ENCODE measurements at places on chromosomes 3 and 15.

DNA sequence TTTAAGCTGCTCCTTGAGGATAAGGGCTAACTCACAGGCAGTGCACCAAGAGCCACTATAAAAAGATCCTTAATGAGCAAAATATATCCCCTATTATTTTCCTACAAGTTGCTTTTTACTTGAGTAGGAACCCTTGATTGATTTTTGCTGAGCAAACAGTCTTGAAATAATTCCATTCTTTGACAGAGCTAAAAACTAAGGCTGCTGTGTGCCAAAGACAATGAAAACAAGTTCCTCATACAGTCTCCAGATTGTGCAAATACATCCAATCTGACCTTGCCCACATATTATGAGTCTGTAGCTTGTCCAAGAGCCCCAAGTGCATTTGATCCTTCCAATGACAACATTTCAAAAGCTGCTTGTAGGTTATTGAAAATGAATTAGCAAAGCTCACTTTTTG is 15.0 kb downstream of the PRKAR2A start:
- DNase-seq, result no peak

- DNase-seq, result no peak
Observed at GRCh38 chr3:184953401-184953800, 141.4 kb downstream of the VPS8 start.

- no peak for DNase-seq
Observed at GRCh38 chr3:47487265-47487664, 11.5 kb upstream of the SCAP start.

- no peak for DNase-seq
Observed at GRCh38 chr3:135989242-135989641, 23.7 kb downstream of the PPP2R3A start.

GRCh38 chr3:5004319-5005152 is 25.3 kb downstream of the BHLHE40 start:
- no peak for DNase-seq

- DNase-seq, result no peak
Observed at GRCh38 chr15:77615472-77615871, 17.2 kb downstream of the LINGO1 start.

DNA sequence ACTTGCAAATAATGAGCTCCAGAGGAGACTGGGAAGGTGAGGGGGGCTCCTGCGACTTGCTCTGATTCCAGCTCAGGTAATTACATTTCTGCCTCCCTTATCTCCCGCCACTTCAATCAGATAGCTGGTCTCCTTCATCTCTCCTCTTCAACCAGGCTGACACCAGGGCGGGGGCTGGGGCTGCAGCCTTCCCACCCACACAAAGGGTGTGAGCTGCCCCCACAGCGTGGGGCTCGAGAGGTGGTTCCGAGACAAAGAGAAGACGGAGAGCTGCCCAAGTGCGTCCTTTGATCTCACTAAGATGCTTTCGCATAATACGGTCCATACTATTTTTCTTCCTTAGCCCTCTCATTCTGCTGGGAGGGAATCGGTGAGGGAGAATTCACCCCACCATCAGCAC is 139.7 kb downstream of the NSMCE3 start:
- DNase-seq, result no peak

DNA sequence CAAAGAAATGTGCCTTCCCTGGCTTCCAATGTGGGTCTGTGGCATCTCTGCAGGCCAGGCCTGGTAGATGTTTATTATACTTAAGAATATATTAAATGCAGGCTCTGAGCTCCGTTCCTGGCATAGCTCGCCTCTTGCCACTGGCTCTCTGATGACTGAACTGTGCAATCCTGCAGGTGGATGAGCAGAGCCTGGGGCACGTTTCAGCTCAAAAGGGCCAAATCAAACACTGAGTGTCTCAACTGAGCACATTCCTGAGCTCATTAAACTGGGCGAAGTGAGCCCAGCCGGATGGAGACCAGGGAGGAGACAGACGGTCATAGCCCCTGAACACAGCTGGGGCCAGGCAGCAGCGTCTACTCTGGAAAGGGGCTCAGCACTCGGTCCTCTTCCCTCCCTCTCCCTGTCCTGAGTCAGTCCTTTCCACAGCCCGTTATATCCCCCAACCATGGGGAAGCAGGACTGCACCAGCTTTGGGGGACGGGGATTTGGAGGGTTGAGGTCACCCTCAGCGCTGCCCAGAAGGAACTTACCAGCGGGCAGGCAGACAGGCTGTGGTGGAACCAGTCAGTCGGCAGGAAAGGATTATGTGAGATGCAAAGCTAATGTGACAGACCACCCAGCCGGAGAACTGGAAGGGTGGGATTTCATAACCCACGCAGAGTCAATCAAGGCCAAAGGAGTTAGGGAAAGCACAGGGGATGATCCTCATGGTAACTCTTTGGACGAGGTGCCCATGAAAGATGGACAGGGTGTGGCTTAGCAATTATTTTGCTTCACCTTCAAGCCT is 77.4 kb upstream of the ANKRD34C start:
- DNase-seq, result no peak

DNA sequence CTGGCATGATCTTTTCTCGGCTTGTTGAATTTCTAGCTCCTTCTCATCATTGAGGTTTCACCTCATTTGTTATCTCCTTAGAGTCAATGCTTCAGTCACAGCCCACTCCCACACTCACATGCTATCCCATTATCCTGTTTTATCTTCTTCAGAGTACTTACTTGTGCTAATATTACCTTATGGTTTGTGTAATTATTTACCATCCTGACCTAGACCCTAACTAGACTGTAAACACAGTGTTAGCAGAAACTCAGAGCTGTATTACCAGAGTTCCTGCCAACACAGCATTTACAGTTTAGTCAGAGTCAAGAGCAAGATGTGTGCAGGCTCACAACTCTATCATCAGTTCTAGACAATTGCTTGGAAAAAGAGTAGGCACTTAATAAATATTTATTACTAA is 144.7 kb downstream of the OTOL1 start:
- DNase-seq, result no peak

DNA sequence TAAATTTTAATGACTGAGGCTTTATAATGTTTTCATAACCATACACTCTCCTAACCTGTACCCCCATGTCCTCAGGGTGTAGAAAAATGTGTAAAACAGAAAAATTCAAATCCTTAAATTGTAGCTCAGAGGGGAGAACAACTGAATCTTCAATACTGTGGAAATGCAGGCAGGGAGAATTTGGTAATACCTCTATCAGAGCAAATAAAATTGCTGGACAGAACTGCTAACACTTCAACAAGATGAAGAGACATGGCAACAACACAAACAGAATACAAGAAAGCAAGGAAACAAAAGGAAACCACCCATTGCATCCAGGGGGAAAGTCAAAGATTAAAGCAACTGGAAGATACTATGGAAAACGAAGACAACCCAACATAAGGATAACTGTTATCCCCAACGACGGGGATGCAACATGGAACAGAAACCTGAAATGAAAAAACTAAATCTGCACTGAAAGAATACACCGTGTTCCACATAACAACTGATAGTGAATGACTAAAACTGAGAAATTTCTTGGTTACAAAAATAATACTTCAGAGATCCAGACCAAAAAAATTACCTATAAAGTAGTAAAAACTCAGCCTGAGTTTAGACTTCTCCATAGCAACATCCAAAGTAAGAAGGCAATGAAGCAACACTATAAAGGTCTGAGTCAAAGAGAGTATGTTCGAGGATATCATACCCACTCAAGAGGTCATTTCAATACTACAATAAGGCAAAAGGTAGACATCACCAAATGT is 48.5 kb downstream of the HACD2 start:
- DNase-seq, result no peak

GRCh38 chr3:100811779-100812507 is 102.6 kb downstream of the TFG start:
- no peak for DNase-seq

GRCh38 chr15:92277776-92278175 is 115.9 kb upstream of the ST8SIA2 start:
- no peak for DNase-seq

DNA sequence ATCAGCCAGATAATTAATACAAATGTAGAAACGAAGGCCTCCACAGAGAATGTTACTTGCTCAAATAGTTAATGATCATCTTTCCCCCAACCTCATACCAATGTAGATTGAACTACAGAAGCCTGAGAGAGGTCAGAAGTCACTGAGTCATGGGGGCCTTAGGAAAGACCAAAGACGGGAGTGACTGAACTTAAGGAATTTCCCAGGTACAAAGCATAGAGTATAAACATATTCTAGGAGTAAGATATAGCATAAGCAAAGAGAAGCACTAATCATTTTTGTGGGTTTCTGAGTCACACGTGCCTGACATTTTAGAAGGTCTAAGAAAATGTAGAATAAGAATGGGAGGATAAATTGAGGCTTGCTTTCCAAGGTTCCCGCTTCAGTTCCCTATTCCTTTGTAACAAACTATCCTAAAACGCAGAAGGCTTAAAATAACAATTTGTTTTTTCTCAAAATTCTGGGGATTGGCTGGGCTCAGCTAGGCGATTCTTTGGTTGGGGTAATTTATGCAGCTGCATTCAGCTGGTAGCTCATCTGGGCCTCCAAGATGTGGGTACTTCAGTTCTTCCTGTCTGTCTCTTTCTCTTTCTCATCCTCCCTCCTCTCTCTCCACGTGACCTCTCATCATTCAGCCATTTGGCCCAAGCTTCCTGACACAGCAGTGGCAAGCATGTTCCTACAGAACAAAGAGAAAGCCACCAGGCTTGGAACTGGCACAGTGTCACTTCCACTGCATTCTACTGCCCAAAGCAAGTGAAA is 422.6 kb downstream of the FOXP1 start:
- no peak for DNase-seq

GRCh38 chr3:48990636-48991469 is 812 bp downstream of the P4HTM start:
- no peak for DNase-seq

DNA sequence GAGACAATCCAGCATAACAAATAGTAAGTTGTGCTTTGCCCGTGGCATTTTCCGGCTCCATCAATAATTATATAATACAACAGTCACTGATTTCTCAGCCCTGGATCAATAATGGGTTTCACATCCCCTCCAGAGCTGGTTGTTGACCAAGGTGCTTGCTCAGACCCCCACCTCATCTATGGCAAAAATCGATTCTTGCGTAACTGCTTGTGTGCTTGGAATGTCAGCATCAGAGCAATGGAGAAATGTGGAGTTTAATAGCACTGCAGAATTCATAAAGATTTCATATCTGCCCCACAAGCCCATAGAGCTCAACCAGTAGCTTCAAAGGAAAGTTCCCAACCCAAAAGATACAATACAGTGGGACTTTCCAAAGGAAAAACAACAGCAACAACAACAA is 1098.5 kb downstream of the IGSF11 start:
- no peak for DNase-seq

- DNase-seq, result no peak
Observed at GRCh38 chr3:63538919-63539318, 113.6 kb upstream of the SNTN start.

- DNase-seq, result no peak
Observed at GRCh38 chr3:126304291-126304690, 52.9 kb downstream of the KLF15 start.

DNA sequence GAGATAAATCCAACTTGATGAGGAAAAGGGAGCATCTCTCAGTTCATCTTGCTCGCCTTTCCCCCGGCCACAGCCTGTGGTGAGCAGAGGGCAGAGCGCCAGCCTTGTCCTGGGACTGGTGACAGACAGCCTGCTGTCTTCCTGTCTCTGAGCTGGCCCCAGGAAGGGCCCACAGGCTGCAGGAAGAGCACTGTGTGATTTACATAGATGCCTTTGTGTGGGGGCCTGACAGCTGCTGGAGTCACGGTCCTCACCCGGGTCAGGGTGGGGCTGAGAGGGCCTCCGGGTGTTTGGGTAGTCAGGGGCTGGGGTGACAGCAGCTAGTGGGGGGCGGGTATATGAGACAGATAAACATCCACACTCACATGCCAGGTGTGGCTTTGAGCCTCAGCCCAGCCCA is 29.3 kb downstream of the PLA2G4D start:
- no peak for DNase-seq
